Neural crest cell (in vitro differentiated cells): ENCODE measurements at places on chromosomes 1 and 21. TPM values are rescaled to one million over a fixed set of nuclear protein-coding genes. Genes with fewer than 3 reads are reported as not detected.

DNA sequence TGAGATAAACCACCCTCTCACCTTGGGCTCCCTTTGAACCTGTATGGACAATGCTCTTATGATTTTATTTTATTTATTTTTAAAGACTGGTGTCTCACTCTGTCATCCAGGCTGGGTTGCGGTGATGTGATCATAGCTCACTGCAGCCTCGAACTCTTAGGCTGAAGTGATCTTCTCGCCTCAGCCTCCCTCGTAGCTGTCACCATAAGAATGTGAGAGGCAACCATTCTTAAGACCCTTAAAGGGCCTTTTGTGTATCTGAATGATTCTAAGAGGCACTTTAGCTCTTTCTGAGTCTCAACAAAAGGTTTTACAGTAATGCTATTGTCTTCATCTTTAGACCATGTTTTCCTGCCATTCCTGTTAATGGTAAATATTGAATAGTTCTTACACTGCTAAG is 67.0 kb downstream of the IVNS1ABP start:
- no peak for DNase-seq

KLF17 gene
- total RNA-seq: 0.34 TPM in 1 of 2 replicates, not detected in the other

DNA sequence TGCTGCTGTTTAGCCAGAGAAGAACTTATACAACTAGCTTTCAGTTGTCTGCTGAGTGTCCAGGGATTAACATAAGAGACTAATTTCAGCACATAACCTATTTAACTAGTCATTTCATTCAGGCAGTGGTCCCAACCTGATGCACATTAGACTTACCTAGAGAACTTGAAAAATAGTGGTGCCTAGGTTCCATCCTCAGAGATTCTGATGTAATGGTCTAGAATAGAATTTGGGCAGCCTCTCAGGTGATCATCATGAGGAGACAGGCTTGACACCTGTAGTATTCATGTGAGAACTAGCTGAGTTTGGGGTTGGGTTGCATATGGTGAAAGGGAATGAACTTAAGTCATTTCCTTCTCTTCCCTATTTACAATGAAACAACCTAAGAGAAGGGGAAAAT is 24.8 kb downstream of the CNST start:
- no peak for DNase-seq

WNT2B gene
- total RNA-seq: 1.3 and 1.5 TPM in 2 replicates

- DNase-seq: no peak
Observed at GRCh38 chr1:54838565-54839180, 37.5 kb upstream of the TTC22 start.

PHLDA3 gene
- total RNA-seq: 10.7 and 12.6 TPM in 2 replicates

- DNase-seq: no peak
Observed at GRCh38 chr1:236039740-236040685, 24.9 kb downstream of the NID1 start.

- no peak for DNase-seq
Observed at GRCh38 chr1:94609619-94610018, 68.1 kb upstream of the F3 start.

- DNase-seq: no peak
Observed at GRCh38 chr1:186849271-186849671, 20.5 kb downstream of the PLA2G4A start.

DNA sequence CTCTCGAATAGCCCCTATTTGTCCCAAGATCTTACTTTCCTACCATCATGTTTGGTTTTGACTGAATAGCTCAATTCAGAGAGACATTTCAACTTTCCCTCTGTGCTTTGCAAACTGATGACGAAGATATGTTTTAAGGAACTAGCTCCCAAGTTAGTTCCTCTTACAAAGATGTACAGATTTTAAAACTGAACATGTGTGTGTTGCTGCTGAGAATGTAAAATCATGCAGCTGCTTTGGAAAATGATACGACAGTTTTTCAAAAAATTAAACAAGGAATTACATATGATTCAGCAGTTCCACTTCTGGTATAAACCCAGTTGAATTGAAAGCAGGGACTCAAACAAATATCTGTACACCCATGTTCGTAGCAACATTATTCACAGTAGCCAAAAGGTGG is 33.6 kb downstream of the KIF26B start:
- no peak for DNase-seq

DNA sequence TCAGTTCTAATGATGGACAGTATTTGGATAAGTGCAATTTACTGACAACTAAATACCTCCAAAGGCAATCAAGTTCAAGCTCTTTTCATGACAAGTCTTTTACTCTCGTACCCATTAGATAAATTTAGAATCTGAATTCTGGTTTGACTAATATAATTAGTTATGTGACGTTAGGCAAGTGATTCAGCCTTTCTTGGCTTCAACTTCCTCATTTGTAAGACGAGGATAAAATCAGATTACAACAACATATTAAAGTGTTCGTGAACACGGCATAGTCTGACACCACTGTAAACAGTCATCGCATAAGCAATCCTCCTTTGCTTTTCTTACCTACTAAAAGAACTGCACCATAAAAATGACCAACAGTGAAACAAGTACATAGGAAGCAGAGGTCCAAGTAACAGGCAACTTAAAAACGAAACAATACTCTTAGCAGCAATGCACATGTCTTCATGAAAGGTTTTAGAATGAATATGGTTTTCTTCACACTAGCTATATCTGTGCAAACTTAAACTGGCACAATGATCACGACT is 25.7 kb downstream of the COA6 start:
- DNase-seq: no peak

ARHGAP30 gene
- total RNA-seq: not detected in 2 replicates

COL24A1 gene
- total RNA-seq: 0.20 and 0.35 TPM in 2 replicates

DNA sequence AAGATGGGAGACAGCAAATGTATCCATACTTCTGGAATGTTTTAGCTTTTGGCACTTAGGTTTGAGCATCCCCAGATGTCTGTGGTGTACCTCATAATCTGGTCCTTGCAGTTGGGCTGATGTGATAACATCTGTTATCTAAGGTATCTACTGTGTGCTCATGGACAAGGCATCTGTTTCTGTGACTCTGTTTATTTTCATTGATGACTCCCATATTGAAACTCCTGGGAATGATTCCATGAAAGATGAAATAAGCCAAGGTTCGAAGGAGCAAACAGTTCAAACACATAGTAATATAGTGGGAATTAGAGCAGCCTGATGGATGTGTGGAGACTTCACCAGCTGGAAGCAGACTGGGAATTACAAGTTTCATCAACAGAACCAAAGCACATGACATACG is 20.7 kb upstream of the TRIM45 start:
- DNase-seq: no peak

CCDC27 gene
- total RNA-seq: not detected in 2 replicates

- no peak for DNase-seq
Observed at GRCh38 chr1:7487766-7488474, 283.2 kb upstream of the VAMP3 start.

DNA sequence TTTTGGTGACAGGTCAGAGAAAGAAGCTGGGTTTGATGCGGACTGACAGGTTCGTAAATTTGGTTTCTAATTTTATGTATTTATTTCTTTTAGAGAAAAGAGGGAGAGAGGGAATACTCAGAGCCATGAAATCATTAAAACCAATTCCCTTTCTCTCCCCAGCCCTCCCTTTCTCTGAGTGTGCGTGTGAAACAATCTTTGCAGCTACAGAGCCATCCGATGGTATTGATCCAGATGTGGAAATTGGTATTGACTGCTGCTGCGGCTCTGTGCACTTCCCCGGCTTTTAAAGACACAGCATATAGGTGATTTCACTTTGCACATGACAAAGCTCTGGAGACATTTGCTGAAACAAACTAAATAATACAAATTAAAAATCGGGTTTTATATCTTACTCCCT is 42.4 kb upstream of the PBX1 start:
- DNase-seq: no peak

DNA sequence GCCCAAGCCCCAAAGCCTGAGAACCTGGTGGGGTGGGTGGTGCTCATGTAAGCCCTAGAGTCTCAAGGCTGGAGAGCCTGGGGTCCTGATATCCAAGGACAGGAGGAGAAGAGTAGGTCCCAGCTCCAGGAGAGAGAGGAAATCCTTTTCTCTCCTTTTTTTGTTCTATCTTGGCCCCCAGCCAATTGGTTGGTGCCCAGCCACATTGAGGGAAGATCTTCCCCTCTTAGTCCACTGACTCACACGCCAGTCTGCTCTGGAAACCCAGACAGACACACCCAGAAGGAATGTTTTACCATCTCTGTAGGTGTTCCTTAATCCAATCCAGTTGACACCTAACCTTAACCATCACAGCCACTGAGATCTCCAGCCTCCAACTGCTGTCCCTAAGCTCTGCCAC is 16.2 kb upstream of the LIN9 start:
- DNase-seq: no peak

DNA sequence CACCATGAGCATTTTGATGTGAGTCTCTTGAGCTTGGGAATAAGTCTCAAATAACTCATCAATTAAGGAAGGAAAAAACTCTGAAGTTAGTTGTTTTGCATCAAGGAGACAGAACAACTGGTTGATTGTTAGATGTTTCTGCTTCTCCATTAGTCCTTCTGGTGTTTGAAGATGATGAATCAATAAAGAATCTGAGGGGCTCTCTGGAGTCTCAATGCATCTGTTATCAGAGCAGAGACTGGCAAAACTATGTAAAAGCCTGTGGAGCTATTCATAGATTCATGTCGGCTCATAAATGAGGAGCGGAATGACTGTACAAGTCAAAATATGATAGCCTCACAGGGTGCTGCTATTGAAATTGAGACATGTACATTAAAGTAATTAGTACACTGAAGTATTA is 73.3 kb upstream of the ZC3H11B start:
- DNase-seq: no peak

DNA sequence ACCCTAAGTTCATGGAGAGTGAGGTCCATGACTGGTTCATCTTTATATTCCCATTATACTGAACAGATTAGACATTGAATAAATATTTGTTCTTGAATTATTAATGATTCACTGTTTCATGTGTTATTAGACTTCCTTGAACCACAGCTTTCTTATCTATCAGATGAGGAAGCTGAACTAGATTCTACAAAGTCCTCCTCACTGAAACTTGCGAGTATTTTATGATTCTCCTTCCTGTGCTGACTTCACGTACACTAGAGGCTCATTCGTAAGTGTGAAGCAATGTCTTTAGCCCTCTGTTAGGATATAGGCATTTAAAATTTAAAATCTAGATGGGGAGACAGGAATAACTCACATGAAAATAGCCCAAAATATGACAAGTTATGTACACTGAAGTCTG is 95.6 kb upstream of the IRF2BP2 start:
- no peak for DNase-seq

DNA sequence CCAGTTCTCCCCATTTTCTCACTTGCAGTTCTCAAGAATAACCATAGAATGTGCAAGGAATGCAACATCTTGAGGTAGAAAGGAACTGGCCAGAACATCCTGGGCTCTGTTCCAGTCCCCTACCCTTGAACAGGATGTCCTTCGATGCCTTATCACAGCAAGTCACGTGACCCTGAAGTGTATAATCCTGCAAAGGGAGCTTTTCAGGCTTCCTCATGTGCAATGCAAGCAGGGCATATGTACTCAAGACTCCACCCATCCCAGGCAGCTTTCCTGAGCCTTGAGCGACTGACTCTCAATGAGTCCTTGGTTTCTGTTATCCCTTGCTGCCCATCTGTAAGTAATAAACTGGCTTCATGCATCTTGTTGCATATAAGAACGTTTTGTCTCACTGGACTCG is 311.0 kb downstream of the MRPL39 start:
- no peak for DNase-seq

DNA sequence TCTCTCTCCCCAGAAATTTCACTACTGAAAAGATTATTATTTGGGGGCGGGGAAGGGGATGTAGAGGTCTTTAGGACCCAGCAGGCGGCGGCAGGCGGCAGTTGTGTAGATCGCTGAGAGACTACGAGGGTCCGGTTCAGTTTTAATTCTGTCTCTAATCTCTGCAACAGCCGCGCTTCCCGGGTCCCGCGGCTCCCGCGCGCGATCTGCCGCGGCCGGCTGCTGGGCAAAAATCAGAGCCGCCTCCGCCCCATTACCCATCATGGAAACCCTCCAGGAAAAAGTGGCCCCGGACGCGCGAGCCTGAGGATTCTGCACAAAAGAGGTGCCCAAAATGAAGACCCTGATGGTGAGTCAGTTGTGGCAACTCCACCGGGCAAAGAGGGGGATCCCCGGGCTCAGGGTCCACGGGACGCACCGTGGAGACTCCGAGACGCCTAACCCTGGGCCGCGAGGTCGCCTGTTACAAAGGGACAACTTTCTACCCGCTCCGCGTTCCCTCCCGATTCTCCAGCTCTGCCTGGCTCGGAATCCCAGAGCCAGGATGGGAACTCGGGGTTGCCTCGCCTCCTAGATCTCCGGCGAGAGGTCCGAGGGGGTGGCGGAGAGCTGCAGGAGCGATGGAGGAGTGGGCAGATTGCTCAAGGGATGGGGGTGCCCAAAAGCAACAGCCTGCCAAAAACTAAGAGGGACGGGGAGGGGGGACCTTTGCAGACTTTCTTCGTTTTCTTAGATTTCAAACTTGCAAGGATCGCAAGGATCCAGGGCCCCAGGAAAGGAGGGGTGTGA is at the start of gene ST6GALNAC5:
Gene ST6GALNAC5, plus strand, starts transcription at position 139 of the 789 bp plus-strand sequence.
- peak; percentile 36 for DNase-seq

DNA sequence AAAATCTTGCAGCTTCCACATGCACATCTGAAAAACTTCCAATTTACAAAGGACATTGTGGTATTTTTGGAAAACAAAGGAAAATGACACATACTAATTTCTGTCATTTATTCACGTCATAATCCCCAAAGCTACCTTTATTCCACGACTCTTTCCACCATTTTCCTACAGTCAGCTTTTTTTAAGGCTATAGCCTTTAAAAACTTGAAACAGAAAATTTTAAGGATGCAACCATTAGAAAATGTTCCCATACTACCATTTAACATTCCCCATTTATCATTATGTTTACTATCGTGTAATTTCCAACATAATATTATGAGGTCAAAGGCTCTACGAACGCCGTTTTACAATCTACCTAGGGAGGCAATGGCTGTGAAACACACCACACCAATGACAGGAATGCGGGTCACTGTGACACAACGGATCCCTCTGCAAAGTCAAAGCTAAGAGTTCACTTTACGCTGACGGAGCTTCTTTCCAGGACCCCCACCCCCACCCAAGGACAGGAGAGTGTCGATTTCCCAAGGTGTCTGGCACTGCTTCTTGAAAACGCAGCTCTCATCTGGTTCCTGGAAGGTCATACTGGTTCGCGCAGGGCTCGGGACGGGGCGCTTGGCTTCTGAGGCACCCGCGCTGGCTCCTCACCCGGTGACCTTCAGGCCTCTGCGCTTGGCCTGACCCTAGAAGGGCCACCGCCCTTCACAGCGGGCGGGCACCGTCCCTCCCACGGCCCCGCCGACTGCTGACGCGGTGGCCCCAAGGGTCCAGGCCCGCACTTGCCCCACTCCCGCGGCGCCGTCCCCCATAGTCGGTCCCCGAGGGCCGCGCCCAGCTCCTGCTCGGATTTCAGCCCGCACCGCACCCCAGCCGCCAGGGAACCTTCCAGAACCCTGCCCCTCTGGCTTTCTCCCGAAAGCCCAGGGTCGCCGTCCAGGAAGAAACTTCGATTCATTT is 50.5 kb upstream of the ATF3 start:
- DNase-seq: peak; percentile 31

GRCh38 chr1:50568782-50569181 is 145.5 kb upstream of the DMRTA2 start:
- no peak for DNase-seq

GRCh38 chr1:117555806-117556205 is 50.0 kb upstream of the TENT5C start:
- DNase-seq: no peak
